Tibial artery (tissue), 4 donors: ENCODE measurements at places on chromosomes 6 and 20.

GRCh38 chr20:59804347-59804746 is 129.1 kb downstream of the SYCP2 start:
- no peaks in the 10 kb centered on the region for H3K4me1 ChIP-seq
- no peaks in the 10 kb centered on the region for H3K36me3 ChIP-seq
- no peak overlapping the region for H3K4me3 ChIP-seq
- H3K27ac ChIP-seq = no peak overlapping the region

GRCh38 chr6:151059612-151060095 is 180.1 kb upstream of the AKAP12 start:
- H3K27ac ChIP-seq = no peak overlapping the region
- DNase-seq = peak; percentile 35
- H3K4me3 ChIP-seq = no peak overlapping the region
- H3K27me3 ChIP-seq = no peaks in the 10 kb centered on the region

GRCh38 chr6:14673201-14673600 is 555.6 kb downstream of the CD83 start:
- no peak overlapping the region for H3K4me3 ChIP-seq
- no peak overlapping the region for H3K27ac ChIP-seq
- no peak for DNase-seq
- no peaks in the 10 kb centered on the region for H3K4me1 ChIP-seq
- no peaks in the 10 kb centered on the region for H3K36me3 ChIP-seq
- H3K27me3 ChIP-seq = no peaks in the 10 kb centered on the region

GRCh38 chr6:97947841-97948240 is 664.8 kb upstream of the MMS22L start:
- no peak for DNase-seq
- H3K27ac ChIP-seq = no peak overlapping the region
- H3K27me3 ChIP-seq = no peaks in the 10 kb centered on the region
- H3K36me3 ChIP-seq = no peaks in the 10 kb centered on the region
- H3K4me1 ChIP-seq = no peaks in the 10 kb centered on the region

- H3K36me3 ChIP-seq = no peaks in the 10 kb centered on the region
- no peak overlapping the region for H3K27ac ChIP-seq
- no peak for DNase-seq
- no peak overlapping the region for H3K4me3 ChIP-seq
These were observed 6.9 kb upstream of the CABLES2 start for GRCh38 chr20:62413896-62414481.

GRCh38 chr20:40565001-40565681 is 123.9 kb downstream of the MAFB start:
- DNase-seq = no peak
- H3K36me3 ChIP-seq = no peaks in the 10 kb centered on the region
- no peak overlapping the region for H3K4me3 ChIP-seq
- peaks cover 22% of the 10 kb centered on the region for H3K4me1 ChIP-seq
- H3K27me3 ChIP-seq = no peaks in the 10 kb centered on the region

GRCh38 chr6:14727494-14728395 is 518.1 kb upstream of the JARID2 start:
- no peak overlapping the region for H3K27ac ChIP-seq
- H3K4me1 ChIP-seq = no peaks in the 10 kb centered on the region
- DNase-seq = peak; percentile 36

- no peaks in the 10 kb centered on the region for H3K27me3 ChIP-seq
- H3K36me3 ChIP-seq = peaks cover 47% of the 10 kb centered on the region
- H3K4me3 ChIP-seq = no peak overlapping the region
- no peak overlapping the region for H3K27ac ChIP-seq
- no peak for DNase-seq
These were observed 8.5 kb downstream of the TNFAIP3 start for GRCh38 chr6:137875606-137876005.
